ENCODE measurements at places on chromosomes 4 and X.

GRCh38 chr4:891747-892146 is 40.4 kb downstream of the GAK start:
- DNase-seq: no peak

- DNase-seq: no peak
These were observed 60.9 kb upstream of the PACRGL start for GRCh38 chr4:20639346-20639745.

- DNase-seq: no peak
These were observed 2342.1 kb downstream of the PCDH7 start for GRCh38 chr4:33062155-33062806.

GRCh38 chr4:148055844-148056243 is 324.0 kb downstream of the ARHGAP10 start:
- DNase-seq: no peak

- DNase-seq: no peak
These were observed 49.6 kb upstream of the ATXN3L start for GRCh38 chrX:13369256-13370030.

- DNase-seq: no peak
These were observed 45.4 kb downstream of the CXorf58 start for GRCh38 chrX:23952984-23953907.
